ENCODE measurements at places on chromosomes 16 and 17.

DNA sequence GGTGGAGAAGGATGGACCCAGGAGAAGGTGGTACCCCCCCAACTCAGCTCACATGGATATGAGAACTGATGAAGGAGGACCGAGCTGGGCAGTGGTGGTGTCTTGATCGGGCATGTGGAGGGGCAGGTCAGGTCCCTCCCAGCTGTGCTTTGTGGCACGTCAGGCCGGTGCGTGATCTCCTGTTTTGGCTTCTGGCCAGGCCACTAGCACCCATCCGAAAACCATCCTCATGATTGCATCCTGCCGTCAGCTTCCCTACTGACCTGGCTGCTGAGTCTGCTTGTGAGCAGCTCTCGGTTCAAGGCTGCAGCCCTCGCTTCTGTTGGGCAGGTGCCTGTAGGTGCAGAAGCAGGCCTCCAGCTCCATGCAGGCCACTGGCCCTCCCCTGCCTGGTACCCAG, 53.1 kb downstream of the PLD6 start:
- no peak for DNase-seq

DNA sequence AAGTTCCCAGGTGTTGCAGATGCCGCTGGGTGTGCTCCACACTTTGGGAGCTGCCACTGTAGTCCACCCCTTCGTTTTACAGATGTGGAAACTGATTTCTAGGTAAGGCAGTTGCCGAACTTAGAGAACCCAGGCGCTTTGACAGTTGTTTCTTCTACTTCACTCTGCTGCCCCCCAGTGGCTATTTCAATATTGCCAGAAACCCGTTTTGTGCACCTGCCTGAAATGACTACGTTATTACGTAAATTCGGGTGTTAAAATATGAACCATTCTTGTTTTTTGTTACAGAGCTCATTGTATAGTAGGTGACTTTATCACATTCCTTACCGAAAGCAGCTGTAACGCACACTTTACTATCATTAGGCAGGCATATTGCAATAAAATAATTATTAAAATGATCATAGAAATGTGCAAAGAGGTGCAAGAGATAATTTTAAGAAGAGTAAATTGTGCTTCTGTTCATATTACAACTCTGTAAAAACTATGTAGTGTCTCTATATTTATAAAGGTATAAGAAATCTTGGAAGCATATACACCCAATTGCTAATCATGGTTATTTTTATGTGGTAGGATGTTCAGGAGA, 44.9 kb downstream of the OTOA start:
- DNase-seq, result peak; percentile 82

GRCh38 chr17:27455236-27455913, 873 bp upstream of the KSR1 start:
- DNase-seq, result no peak

DNA sequence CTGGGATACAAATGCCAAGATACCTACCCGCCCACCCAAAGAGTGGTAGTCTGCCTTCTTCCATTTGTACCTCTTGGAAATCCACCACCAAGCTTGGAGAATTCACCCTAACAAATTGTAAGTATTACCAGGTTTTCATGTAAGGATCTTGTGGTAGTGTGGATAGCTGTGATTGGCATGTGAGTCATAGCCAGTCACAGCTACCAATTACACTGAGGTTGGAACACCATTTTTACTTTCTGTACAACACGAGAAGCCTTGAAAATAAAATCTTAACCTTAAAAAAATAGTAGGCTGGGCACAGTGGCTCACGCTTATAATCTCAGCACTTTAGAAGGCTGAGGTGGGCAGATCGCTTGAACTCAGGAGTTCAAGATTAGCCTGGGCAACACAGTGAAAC, 18.5 kb upstream of the SLC35G3 start:
- no peak for DNase-seq

GRCh38 chr16:88807626-88808453, 3.9 kb downstream of the APRT start:
- no peak for DNase-seq

GRCh38 chr17:73495641-73496040, 148.6 kb downstream of the SDK2 start:
- DNase-seq, result no peak

- peak; percentile 63 for DNase-seq
These were observed 20.1 kb downstream of the CIITA start for GRCh38 chr16:10897134-10897533.

- peak; percentile 70 for DNase-seq
These were observed 170.4 kb downstream of the ZFHX3 start for GRCh38 chr16:72877374-72878028.

- DNase-seq, result no peak
These were observed 13.1 kb upstream of the MRPS23 start for GRCh38 chr17:57862694-57863667.

- no peak for DNase-seq
These were observed 1.0 kb downstream of the NHERF1 start for GRCh38 chr17:74749279-74750038.

DNA sequence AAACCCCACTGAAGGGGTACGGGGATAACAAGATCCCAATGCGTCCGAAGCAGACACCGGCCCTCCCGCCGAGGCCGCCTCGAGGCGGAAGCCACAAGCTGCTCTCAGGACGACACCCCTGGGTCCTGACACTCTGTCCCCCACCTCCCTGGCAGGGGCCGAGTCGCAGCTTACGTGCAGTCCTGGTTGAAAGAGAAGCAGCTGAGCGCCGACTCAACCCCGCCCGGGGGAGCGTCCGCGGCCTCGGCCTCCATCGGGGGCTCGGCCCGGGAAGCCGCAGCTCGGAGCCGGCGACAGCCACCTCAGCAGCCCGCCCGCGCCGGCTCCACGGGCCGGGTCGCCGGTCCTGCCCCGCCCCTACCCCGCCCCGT, at the start of gene WIPI1:
WIPI1 (minus strand) TSS at position 329 of the 371 bp plus-strand sequence; CDS start at position 254, 75 bp downstream.
- DNase-seq, result no peak

GRCh38 chr16:69566981-69567680, 1.4 kb downstream of the NFAT5 start:
- peak; percentile 17 for DNase-seq

DNA sequence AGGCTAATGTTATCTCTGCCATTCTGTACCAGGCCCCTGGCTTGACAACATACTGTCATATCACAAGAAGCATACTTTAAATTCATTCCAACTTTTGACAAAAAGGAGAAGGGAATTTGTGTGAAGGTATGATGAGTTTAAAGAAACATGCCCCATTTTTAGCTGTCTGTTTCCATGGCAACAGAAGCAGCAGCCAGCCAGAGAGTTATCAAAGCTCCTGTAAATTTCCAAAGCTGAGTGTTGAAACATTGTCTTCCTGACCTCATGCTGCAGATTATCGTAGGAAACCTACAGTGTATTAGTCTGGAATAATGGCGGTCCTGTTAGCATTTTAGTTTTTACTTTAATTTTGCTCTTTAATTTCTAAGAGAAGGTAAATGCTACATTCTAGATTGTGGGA, 124.9 kb downstream of the MRTFB start:
- DNase-seq, result no peak

DNA sequence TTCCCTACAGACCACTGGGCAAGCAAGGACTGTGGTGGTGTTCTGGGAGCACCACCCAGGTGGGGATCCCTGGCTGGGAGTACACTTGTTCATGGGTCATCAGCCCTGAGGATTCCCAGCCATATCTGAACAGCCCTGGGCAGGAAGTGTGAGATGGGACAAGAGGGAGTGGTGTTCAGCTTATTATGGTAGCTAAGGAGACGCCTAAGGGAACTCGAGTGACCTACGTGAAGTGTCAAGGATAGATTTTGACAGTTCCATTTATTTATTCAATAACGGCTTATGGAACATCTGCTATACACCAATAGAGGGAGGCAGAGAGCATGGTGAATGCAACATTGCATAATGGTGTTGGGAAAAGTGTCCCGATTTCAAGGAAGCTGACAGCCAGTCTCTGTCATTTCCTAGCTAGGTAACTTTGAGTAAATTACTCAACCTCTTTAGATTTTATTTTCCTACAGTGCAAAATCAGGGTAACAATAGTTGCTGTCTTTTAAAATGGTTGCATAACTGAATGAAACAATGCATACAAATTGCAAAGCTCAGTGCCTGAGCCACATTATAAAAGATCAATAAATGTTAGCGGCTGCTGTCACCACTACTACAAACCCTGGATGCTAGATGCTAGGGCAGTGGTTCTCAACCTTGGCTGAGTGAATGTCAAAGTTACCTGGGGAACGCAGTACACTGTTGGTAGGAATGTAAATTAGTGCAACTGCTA, 534.1 kb downstream of the GRIN2A start:
- peak; percentile 19 for DNase-seq

GRCh38 chr17:81285179-81285878, 9.8 kb downstream of the SLC38A10 start:
- peak; percentile 97 for DNase-seq

- no peak for DNase-seq
These were observed 23.3 kb downstream of the DEXI start for GRCh38 chr16:10919003-10919351.

GRCh38 chr17:40443196-40443987, at the start of gene IGFBP4:
Gene IGFBP4, plus strand, starts transcription at chr17:40443450. Its CDS starts 286 bp downstream, at chr17:40443736.
- DNase-seq, result peak; percentile 57

DNA sequence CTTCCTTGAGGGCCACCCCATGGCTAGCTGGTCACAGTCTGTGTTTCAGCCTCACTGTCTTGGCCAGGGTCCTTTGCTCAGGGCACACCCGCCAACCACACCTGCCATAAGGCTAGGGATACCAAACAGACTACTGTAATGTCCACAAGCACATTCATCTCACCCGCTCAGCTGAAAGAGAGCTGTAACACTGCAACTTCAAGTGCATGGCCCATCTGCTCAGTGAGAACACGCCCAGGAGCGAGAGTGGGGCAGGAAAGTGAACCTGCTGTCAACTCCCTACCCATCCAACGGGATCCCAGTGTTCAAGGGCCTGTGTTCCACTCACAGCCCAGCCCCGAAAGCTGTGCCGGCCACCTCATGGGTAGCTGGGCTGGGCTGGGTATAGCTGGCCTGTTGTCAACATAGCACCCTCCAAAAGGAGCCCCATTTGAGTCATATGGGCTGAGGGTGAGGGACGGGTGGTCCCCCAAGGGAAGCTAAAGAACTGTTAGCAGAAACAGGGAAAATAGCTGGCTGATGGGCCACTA, 55.7 kb downstream of the SCNN1B start:
- no peak for DNase-seq

DNA sequence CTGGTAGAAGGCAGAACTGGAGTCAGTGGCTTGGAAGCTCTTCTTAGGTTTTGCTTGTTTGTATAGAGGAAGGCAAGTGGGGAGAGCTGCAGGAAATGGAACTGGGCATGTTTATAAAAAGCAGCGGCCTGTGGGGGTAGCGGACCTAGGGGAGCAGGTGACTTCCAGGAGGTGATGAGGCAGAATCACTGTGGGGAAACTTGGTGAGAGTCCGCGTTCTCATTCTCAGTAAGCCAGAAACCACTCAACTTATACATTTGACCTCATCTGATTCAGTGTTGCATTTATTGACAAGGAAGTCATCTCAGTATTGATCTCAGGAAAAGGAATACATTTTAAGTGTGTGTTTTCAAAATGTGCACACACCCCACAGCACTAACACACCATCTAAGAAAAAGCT, 299.8 kb downstream of the CNTNAP4 start:
- no peak for DNase-seq

DNA sequence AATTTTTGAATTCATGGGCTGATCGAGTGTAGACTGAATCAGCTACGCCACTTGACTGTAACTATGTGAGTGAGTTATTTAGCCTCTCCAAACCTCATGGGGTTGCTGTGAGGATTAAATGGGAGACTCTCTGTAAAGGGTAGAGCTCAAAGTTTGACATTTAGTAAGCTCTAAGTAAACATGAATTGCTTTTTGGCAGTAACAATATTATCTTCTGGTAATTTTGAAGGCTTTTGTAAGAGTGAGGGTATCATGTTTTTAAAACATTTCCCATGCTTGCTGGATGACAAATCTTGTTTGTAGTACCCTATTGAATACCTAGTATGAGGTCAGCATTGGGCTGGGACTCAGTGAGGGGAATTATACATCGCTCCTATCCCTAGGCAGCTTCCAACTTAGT, 35.3 kb downstream of the MRTFB start:
- DNase-seq, result no peak

DNA sequence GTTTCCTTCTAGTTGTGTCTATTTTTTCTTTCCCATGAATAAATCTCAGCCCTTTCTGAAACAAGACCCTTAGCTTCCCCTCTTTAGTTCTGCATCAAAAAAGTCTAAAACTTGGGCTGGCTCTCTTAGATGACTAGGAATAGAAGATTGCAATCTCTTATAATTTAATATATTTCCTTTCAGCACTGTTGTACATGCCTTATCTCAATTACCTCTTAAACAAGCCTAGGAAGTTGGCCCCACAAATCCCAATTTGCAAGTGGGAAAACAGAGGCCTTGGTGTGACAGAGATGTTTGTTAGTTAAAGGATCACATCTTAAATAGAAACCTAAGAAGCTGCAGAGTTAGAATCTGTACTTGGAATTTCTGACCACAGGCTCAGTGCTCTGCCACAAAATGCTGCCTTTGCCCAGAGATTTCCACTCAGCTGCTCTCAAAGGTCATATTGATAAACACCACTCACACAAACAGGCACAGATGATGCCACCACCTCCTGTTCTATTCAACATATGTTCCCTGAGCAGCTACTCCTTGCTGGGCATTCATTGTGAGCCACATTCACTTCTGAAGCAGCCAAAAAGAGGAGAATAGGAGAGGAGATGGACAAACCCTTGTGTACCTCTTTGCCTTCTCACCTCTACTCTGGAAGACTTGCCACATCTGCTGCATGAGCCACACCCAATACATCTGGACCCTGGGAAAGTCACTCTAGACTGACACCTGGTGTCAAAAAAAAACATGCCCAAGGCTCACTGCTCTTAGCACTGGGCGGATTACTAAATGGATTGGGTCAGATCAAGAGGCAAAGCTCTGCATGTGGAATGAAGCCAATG, 5.5 kb downstream of the CCDC182 start:
- peak; percentile 23 for DNase-seq

- no peak for DNase-seq
These were observed 4.8 kb downstream of the CYB5D2 start for GRCh38 chr17:4147751-4148310.

DNA sequence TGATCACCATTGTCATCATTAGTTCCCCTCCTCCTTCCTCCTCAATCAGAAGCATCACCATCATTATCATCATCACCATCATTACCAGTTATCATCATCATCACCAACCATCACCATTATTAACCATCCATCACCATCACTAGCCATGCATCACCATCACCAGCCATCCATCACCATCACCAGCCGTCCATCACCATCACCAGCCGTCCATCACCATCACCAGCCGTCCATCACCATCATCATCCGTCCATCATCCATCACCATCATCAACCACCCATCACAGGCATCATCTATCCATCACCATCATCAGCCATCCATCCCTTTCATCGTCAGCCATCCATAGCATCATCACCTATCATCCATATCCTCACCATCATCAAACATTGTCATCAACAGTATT, 382.0 kb downstream of the CPPED1 start:
- DNase-seq, result no peak

All from inflammatory macrophage (primary cell).